Hepatocyte (in vitro differentiated cells): ENCODE measurements at places on chromosomes 4 and X.

DNA sequence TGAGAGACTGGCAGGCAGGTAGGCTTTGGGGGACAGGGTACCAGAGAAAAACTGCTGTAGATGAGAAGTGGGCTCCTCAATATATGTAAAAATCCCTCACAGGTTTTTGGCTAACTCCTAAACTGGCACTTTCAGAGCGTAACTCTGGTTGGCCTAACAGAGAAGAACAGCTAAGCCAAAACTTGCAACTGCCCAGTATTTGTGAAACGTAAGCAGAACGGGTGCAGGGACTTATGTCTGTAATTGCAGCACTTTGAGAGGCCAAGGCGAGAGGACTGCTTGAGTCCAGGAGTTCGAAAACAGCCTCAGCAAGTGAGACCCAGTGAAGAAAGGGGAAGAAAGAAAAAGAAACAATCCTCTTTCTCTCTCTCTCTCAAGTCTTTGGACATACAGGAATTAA, 25.0 kb downstream of the EIF4E start:
- DNase-seq = no peak

DNA sequence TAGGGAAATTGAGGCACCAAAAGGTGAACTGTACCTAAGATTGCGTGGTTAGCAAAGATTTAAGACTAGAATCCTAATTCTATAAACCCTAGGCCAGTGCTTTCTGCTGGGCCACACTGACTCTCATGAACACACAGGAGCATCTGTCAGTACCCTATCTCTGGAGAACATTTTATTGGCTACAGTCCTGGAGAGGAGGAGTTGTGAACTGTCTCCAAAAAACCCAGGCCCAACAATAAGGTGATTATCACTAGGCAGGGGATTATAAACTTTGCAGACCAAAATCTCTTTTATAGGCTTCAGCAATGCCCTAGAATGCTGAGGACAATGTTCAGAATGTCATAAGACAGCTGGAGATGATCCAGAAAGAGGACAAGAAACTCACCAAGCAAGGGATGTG, 24.1 kb downstream of the OPHN1 start:
- DNase-seq = no peak

DNA sequence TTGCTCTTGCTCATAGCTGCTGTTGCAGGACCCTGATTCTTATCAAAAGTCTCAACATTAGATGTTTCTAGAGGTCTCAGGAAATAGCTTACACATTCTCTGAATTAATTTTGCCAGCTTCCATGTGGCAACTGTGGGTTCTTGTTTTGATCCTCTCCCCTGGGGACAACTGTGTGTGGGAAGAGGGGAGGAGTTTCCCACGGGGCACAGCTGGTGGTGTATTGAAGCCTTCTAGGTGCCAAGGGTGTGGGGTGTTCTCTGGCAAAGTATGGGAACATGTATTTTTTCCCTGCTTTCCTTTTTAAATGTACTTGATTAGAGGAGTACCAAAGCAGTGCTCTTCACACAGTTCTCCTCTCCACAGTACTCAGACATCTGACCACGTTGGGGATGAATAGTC, 212.7 kb downstream of the RPA4 start:
- no peak for DNase-seq

GRCh38 chr4:124833831-124834505, 121.4 kb upstream of the ANKRD50 start:
- DNase-seq = no peak

GRCh38 chrX:110317061-110317819, 645 bp downstream of the AMMECR1 start:
- DNase-seq = peak; percentile 29

DNA sequence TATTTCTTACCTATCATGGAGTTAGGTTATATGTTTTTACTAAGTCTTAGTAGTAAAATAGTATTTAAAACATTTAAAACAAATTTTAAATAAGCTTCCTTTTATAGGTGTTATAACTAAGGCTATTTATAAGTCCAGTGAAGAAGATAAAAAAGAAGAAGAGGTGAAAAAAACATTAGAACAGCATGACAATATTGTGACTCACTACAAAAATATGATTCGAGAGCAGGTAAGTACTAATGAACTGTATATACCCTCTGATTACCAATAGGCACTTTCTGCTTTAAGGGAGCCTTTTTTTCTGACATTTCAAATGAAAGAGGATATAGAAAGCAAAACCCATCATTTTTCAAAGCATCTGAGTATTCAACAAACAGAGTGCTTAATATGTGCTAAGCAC, 76.6 kb downstream of the USO1 start:
- no peak for DNase-seq

DNA sequence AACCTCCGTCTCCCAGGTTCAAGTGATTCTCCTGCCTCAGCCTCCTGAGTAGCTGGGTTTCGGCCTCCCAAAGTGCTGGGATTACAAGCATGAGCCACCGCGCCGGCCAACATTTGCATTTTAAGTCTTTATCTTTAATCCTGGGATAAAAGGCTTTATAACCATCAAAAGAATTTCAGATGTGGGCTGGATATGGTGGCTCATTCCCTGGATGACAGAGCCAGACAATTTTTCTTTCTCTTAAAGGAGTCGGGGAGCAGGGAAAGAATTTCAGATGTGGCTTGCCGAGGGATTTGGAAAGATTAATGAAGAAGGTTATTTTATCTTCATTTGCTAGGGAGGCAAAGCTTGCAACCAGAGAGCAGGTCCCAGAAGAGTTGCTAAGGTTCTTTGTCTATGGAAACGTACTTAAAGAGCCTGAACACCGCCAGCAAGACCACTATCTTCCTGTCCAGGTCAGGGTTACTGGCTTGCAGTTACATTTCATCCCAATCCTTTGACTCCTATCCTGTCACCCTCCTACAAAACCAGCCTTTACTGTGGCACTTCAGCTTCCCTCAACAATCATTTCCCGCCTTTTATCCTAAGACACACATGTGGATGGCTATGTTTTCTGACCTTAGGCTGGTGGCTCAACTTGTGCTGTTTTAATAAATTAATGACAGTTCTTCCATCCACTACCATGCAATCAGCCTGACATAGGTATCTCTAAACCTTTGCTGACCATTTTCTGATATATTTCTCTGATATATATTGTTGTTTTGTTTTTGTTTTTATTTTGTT, 3.9 kb upstream of the KLHL8 start:
- no peak for DNase-seq

GRCh38 chr4:89411539-89412309, 104.1 kb upstream of the GPRIN3 start:
- no peak for DNase-seq

DNA sequence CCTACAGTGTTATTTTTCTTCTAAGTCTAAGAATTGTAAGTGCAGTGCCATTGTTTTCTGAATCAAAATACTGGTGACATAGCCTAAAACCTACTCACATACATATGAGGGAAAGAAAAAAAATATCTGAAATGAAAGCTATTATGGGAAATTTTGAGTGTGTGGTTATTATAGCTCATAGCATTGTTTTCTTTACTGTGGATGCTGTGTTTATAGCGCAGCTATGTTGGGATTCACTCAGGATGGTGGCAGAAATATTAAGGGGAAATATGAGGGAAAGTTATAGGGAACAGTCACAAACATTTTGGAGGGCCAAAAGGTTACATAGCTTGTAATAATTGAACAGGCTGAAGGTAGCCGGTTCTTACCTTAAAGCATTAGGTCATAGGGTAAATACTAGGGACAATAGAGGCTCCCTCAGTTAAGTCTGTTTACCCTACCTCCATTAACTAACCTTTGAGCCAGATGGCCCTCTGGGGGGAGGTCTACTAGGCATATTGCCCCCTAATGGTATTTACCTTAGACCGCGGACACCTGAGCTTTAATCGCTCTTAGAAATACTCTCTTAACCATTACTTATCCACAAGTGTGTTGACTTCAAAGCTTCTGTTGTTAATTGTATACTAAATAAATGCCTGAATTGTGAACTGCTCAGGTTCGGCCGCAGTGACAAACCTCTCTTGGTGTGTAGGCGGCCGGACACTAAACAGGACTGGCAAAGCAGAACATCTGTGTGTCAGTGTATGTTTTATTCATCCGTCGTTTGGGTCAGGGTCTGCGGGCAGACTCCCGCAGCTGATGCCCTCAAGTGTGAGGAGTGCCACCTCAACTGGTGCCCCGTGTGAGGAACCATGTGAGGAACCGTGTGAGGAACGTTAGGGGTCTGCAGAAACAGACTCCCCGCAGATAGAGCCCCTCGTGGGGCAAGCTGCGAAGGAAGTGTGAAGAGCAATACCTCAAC, 21.3 kb upstream of the SULT1B1 start:
- DNase-seq = peak; percentile 31

DNA sequence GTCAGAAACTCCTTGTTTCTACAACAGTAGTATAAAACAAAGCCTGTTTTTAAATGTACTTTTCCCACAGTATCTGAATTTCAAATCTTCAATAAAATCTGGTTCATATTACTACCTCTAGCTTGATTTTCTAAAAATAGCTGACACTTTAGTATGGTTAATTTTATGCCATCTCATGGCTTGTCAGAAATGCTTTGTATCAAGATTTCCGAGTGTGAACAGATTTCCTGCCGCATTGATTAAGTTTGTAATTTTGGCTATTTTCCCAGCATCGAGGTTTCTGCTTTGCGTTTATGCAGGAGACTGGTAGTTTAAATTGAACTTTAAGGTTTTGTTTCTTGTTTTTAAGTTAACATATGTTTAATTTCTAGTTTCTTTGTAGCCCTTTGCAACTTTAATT, 44.2 kb downstream of the CLCN3 start:
- DNase-seq = no peak

DNA sequence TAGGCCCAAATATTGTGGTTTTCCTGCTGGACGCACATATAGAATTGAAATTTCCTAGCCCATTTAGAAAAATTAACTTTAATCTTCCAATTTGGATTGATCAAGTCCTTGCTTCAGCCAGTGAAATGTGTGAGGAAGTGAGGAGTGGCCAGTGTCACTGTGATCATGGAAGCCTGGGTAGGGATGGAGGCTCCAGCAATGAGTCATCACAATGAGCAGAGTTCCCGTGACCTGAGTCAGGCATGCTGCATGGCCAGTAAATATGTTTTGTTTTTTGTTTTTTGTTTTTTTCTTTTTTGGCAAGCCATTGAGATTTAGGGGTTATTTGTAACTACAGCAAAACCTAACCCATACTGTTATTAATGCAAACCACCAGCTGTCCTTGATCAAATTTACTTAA, 52.1 kb downstream of the IDS start:
- no peak for DNase-seq

GRCh38 chr4:38948551-38948950, 80.9 kb downstream of the FAM114A1 start:
- DNase-seq = peak; percentile 35

GRCh38 chr4:53196882-53197771, 168.7 kb downstream of the SCFD2 start:
- DNase-seq = peak; percentile 84

DNA sequence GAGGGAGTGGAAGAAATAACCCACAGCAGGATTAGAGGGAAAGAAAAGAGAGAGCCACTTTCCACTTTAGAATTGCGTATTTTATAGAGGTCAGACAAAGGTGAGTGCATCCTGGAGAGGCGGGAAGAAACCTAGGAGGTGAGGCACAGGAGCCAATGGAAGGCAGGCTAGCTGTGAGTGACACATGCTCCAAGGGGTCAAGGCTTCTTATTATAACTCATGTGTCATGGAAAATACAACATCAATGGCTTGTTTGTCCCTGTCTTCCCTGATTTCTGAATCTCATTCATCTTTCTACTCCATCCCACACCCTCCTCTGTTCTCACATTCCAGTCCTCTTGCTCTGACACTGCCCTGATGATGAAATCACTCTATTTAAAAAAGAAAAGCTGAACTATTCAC, 14.4 kb downstream of the ANXA3 start:
- DNase-seq = peak; percentile 69
